ENCODE measurements at places on chromosomes 2 and 18. TPM values are rescaled to one million over a fixed set of nuclear protein-coding genes. Genes with fewer than 3 reads are reported as not detected.

The REG3G gene
- total RNA-seq, result not detected

DNA sequence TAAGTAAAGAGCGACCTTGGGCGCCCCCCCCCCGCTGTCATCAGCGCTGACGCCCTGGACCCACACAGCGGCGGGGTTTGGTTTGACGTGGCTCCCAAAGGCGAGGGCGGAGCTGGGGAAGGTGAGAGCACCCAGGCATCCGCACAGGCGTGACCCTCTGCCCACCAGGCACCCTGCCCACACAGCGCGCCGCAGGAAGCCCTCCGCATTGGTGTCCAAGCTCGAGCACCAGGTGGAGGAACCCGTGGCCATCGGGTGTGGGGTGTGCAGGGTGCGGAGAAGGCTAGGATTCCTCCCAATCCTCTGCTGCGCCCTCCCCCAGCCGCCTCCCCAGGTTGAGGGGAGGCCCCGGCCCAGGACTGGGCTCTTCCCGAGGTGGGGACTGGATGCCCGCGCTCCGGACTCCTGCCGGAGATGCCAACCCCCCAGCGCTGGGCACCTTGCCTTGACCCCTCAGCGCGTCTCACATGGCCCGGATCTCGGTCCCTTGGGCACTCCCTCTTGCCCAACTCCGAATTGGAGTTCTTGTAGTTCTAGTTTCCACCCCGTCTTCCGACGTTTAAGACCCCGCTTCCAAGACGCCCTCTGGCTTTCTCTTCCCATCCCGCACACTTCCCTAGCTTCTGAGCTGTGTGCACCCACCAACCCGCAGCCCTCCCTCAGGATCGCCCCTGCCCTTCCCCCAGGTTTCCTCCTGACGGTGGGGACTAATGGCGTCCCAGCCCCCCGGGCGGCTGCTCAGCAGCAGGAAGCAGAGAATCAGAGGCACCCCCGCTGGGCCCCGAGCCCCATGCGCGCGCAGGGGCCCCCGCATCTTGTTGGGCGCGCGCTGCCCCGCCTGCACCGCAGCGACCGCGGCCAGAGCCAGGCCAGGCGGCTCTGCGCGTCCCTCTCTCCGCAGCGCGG is 25.9 kb upstream of the RESP18 start:
- DNase-seq, result no peak
- no peaks in the 10 kb centered on the region for H3K36me3 ChIP-seq
- H3K4me1 ChIP-seq, result no peaks in the 10 kb centered on the region
- peaks cover 44% of the 10 kb centered on the region for H3K27me3 ChIP-seq
- no peak overlapping the region for H3K4me3 ChIP-seq

DNA sequence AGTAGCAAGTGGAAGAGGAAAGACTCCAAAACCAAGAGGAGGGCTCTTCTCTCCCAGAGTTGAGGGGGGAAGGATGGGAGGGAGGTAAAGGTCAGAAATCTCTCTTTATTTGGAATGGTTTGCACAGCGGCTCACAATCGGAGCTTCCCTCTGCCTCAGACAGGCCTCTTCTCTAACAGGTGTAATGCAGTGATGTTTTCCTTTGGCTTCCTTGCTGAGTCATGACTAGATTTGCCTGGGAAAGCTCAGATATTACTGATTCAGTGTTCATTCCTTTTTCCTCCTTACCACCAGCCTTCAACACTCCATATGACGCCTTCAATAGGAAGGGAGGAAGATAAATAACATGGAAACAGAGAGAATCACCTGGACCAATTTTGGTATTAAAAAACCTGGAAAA is 136.6 kb downstream of the RNF152 start:
- peaks cover 3% of the 10 kb centered on the region for H3K27me3 ChIP-seq
- H3K4me1 ChIP-seq, result peaks cover 3% of the 10 kb centered on the region
- no peak overlapping the region for H3K27ac ChIP-seq
- no peak for DNase-seq
- no peak overlapping the region for H3K4me3 ChIP-seq

DNA sequence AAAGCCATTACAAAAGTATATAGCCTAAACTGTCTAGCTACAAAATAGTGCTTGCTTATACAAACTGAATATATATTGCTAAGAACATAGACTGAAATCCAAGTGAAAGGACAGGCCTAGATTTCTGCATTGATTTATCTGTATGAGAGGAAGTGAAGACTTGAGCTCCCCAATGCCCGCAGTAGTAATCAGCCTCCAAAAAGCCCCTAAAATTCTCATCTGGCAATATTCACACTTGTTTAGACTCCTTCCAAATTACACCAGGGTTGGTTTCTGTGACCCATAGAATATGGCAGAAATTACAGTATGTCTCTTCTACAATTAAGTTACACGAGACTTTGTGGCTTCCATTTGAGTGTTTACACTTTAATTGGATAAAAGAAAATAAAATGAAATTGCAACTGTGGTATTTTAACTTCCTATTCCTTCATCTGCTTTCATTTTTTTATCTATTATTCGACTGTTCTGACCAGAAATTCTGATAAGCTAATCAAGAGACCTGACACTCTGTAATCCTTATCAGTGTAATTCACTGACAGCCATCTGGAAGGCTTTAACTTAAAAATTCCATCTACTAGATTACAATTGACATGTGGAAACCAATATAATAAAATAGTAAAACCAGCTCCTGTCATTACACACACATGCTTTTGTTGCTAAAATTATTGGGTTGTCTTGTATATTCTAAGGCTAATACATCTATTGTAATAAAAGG is 21.1 kb downstream of the ABCB11 start:
- no peak overlapping the region for H3K27ac ChIP-seq
- peaks cover 12% of the 10 kb centered on the region for H3K4me1 ChIP-seq
- no peak overlapping the region for H3K4me3 ChIP-seq

The HOXD9 gene
- not detected for total RNA-seq

The IL1B gene
- not detected for total RNA-seq

GRCh38 chr2:69933254-69933828 is 18.4 kb downstream of the MXD1 start:
- no peak overlapping the region for H3K4me3 ChIP-seq
- peaks cover 70% of the 10 kb centered on the region for H3K36me3 ChIP-seq
- no peaks in the 10 kb centered on the region for H3K27me3 ChIP-seq
- H3K4me1 ChIP-seq, result peaks cover 40% of the 10 kb centered on the region

DNA sequence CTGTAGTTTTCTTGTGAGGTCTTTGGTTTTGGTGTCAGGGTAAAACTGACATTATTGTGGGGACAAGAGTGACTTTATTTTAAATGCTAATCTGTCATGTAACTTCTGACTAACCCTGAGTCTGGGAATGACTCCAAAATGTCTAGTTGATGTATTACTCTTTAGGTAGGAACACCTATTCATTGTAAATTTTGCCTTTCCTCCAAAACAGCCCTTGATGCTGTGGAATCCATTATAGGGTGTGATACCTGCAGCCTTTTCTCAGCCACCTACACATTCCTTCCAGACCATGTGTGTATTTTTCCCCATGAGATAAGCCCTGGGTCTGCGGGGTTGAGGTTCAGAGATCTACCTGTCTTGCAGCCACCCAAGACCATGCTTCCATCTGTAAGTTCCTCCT is 4.1 kb upstream of the PRR30 start:
- DNase-seq, result no peak
- H3K4me3 ChIP-seq, result no peak overlapping the region
- no peaks in the 10 kb centered on the region for H3K4me1 ChIP-seq
- no peak overlapping the region for H3K27ac ChIP-seq

GRCh38 chr2:102315921-102316320 is 4.6 kb downstream of the IL1RL1 start:
- H3K4me1 ChIP-seq, result peaks cover 8% of the 10 kb centered on the region
- no peaks in the 10 kb centered on the region for H3K36me3 ChIP-seq
- DNase-seq, result no peak
- H3K27ac ChIP-seq, result no peak overlapping the region

The RBM43 gene
- 8.9 TPM for total RNA-seq

DNA sequence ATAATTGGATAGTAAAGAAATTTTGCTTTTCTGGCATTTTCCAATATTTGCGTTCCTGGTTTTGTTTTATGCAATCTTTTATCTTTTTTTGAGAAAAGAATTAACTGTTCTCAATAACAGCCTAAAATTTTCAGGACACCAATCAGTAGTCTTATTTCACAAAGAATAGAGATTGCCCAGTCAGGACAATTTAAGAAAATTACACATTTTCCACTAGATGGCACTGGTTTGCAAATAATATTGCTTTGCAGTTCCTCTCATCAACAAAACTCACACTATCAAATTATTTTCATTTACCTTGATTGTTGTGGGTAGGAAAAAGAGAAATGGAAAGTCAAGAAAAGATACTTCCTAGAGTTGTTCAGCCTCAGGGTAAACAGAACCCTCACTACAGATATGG is 2.4 kb upstream of the RBM45 start:
- no peak overlapping the region for H3K27ac ChIP-seq
- DNase-seq, result no peak
- no peaks in the 10 kb centered on the region for H3K36me3 ChIP-seq

GRCh38 chr2:235479604-235480003 is 14.2 kb upstream of the AGAP1 start:
- DNase-seq, result no peak
- no peaks in the 10 kb centered on the region for H3K36me3 ChIP-seq
- no peak overlapping the region for H3K27ac ChIP-seq
- H3K27me3 ChIP-seq, result peaks cover 7% of the 10 kb centered on the region

DNA sequence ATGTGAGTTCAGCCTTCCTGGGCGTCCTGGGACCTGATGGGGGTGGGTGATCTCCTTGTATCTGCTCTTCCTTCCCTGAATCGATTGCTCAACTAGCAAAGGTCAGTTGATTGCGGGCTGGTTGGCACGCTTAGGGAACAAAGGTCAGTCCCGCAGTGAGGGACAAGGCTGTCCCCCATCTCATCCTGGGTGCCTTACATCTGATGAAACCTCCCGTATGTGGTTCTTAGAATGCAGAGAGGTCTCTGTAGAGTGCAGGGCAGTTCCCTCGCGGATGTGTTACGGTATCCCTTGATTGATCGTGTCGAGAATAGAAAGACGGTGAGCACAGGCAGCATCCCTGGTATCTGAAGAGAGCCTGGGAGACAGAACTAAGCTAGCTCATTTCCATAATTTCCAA is 56.4 kb upstream of the RBM44 start:
- DNase-seq, result no peak
- H3K27me3 ChIP-seq, result no peaks in the 10 kb centered on the region
- peaks cover 55% of the 10 kb centered on the region for H3K36me3 ChIP-seq
- no peak overlapping the region for H3K4me3 ChIP-seq
- H3K27ac ChIP-seq, result no peak overlapping the region
- peaks cover 30% of the 10 kb centered on the region for H3K4me1 ChIP-seq

- peaks cover 11% of the 10 kb centered on the region for H3K4me1 ChIP-seq
- no peaks in the 10 kb centered on the region for H3K36me3 ChIP-seq
- H3K4me3 ChIP-seq, result no peak overlapping the region
Measured at GRCh38 chr2:235149240-235149659, 197.4 kb downstream of the SH3BP4 start.

DNA sequence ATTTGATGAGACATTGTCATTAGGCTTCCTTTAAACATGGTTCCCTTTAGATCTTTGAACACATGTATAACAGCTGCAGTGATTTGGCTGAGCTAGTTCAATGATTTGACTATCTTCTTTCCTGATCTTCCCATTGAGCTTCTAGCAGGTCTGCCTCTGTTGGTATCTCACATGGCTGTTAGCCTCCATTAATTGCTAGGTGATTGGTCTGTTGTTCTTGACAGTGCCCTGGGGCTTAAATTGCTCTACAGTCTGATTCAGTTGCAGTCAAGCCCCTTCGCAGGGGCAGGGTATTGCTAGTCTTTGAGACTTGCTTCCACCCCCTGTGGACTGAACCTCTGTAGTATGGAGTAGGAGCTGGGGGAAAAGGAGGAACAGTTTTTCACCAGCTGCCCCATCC is 24.1 kb downstream of the SKA1 start:
- no peak overlapping the region for H3K27ac ChIP-seq
- H3K4me1 ChIP-seq, result peaks cover 2% of the 10 kb centered on the region
- no peak for DNase-seq
- peaks cover 23% of the 10 kb centered on the region for H3K27me3 ChIP-seq
- peaks cover 11% of the 10 kb centered on the region for H3K36me3 ChIP-seq

The ZNF397 gene
- total RNA-seq, result 16.1 TPM

- no peaks in the 10 kb centered on the region for H3K36me3 ChIP-seq
- H3K27ac ChIP-seq, result no peak overlapping the region
- no peak for DNase-seq
- no peaks in the 10 kb centered on the region for H3K4me1 ChIP-seq
Measured at GRCh38 chr18:68847219-68847837, 49.4 kb downstream of the CCDC102B start.

DNA sequence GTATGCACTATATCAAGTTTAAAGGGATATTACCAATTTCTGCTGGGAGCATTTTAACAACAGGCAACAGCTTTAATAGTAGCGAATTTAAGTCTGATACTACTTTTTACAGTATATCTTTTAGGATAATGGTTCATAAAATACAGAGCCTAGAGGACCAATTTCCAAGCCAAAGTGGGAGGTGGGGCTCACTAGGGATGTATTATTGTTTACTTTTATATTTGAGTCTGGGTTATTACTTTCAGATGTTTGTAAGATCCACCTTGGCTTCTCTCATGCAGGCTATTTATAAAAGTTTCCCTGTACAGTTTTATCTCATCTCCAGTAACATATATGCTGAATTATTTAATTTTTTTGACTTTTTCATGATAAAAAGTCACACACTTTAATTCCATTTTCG is 242.0 kb downstream of the CMPK2 start:
- H3K27me3 ChIP-seq, result no peaks in the 10 kb centered on the region
- DNase-seq, result no peak
- H3K27ac ChIP-seq, result no peak overlapping the region
